OCI-M1 (cell line): ENCODE measurements at places on chromosomes 16 and 17.
A peak's percentile ranks its signal among the peaks of the same experiment; 100 is the strongest.

DNA sequence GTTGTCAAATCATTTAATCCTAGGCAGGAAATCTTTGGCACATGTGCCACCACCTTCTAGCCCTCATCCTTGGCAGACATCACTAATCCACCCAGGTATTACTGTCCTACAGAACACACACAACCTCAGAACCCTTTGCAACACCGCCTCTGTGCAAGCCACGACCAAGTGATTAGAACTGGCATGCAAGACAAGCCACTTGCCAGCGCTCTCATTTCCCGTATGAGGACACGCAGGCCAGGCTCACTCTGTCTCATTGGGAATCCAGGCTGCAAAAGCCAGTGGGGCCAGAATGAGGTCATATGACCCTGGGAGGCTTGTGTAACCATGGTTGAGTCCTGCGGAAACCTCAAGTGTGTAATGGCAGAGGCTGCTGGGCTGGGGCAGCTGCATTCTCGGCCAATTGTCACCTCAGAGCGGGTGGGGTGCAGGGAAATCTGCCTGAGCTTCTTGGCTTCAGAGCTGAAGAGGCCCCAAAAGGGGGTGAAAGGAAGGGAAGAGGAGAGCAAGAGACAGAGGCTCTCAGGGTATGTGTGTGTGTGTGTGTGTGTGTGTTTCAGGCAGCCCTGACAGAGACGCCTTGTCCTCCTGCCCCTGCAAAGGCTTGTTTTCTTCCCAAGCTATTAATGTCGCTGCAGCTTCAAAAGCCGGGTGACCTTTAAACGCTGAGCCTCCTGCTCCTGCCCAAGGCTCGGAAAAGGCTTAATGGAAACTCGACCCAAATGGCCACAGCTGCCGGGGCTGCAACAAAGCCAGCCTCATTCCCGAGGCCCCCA lies 43.2 kb upstream of the MRPS23 start:
- peak; percentile 42 for DNase-seq

DNA sequence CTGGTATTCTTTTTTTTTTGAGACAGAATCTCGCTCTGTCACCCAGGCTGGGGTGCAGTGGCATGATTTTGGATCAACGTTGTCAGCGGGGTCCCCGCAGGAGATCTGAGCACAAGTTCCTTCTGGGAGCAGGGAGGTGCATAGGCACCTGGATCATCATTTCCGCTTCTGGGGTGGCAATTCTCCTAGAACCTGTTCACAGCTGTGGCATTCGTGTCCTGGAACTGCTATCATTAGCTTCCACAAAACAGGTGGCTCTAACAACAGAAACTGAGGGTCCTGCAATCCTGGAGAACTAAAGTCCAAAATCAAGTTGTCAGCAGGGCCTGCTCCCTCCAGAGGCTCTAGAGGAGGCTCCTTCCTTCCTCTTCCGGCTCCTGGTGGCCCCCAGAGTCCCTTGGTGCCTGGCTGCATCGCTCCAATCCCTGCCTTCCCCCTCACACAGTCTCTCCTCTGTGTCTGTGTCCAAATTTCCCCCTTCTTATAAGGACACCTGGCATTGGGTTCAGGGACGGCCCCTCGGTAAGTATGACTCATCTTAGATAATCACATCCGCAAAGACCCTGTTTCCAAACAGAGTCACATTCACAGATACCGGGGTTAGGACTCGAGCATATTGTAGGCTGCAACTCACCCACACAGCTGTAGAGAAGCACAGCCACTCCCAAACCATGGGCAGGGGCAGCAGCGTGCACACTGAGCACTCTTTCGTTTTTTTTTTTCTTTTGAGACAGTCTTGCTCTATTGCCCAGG lies 43.5 kb upstream of the KLHDC4 start:
- DNase-seq: peak; percentile 51

DNA sequence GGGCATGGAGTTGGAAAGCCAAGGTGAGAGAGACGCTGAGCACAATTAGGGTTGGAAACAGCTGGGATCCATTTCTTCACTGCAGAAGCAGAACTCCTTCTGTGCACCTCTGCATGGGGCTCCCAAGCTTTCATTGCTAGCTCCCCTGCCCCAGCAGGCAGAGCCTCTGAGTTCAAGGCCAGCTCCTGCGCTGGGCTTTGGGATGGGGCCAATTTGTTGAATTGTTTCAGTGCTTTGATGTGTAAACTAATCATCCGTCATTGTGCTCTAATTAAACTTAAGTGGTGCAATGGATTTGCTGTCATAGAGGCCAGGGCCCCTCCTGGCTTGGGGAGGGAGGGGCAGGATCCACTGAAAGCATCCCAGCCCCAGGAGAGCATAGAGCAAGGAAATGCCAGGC lies 13.5 kb upstream of the LYRM9 start:
- DNase-seq: no peak

GRCh38 chr16:58021661-58022551 lies 3.6 kb upstream of the MMP15 start:
- no peak for DNase-seq

GRCh38 chr16:81442220-81442915 lies 2.2 kb upstream of the CMIP start:
- DNase-seq: no peak

GRCh38 chr17:3542410-3543088 lies 15.1 kb downstream of the TRPV3 start:
- no peak for DNase-seq

DNA sequence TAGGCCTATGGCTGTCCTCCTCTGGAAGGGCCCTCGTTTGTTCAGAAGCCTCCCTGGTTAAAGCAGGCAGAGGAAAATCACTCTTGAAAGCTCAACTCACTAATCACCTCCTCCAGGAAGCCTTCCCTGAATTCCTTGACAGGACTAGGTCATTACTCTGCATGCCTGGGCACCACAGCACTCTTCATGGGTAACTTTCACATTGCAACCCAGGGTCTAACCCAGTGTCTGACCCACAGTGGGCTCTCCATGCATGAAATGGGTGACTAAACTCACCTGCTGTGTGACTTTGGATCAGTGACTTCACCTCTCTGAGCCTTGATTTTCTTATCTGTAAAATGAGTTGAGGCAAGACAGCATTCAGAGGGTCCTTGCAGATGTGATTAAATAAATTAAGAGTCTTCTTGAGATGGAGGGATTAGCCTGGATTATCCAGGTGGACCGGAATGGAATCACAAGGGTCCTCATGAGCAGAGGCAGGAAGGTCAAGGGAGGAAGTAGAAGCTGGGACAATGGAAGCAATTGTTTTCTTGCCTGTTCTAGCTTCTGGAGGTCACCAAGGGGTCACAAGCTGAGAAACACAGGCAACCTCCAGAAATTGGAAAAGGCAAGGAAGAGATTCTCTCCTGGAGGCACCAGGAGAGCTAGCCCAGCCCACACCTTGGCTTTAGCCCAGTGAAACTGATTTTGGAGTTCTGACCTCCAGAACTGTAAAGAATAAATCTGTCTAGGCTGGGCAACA lies 3.8 kb upstream of the RAI1 start:
- no peak for DNase-seq

DNA sequence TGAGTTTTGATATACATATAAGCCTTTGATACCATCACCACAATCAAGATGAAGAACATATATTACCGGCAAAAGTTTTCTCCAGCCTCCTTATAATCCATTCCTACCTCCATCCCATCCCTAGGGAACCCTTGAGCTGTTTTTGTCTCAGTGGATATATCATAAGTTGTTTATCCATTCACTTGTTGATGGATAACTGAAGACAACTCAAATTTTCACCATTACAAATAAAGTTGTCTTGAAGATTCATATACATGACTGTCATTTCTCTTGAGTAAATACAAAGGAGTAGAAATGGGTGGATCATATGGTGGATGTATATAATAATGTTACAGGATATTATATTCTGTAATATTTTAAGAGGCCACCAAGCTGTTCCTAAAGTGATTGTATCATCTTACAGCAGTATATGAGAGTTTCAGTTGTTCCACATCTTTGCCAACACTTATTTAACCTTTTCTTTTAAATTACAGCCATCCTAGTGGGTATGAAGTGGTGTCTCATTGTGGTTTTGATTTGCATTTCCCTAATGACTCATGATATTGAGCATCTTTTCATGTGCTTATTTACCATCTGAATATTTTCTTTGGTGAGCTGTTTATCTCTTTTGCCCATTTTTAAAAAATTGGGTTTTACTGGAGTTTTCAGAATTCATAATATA lies 17.4 kb downstream of the NF1 start:
- peak; percentile 14 for DNase-seq

DNA sequence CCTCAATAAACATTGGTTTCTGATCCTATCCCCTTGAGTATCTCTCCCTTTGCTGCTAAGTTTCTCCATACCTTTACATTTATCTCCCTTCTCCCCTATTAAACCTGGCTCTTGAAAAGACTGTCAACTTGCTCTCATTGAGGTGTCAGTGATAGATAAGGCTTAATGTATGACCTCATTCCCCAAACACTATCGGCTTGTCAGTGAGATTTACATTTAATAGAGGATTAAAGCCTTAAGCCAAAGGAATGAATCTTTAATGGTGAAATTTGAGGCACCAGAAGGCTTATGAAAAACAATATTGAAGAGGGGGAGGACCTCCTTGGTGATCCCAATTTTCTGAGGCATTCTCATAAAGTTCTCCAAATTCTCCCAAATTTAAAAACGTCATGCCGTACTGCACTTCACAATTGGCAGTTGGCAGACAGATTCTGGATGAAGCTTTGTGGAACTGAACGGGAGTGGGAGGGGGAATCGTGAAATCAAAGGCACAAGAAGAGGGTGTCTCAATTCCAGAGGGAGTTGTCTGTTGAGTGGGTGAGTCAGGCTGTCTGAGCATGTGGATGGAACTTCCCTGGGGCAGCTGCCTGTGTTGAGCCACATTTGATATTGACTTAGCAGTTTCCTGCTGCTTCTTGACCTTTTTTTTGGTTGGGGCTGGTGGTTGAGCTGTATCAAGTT lies 478.8 kb downstream of the NPIPA7 start:
- DNase-seq: no peak

DNA sequence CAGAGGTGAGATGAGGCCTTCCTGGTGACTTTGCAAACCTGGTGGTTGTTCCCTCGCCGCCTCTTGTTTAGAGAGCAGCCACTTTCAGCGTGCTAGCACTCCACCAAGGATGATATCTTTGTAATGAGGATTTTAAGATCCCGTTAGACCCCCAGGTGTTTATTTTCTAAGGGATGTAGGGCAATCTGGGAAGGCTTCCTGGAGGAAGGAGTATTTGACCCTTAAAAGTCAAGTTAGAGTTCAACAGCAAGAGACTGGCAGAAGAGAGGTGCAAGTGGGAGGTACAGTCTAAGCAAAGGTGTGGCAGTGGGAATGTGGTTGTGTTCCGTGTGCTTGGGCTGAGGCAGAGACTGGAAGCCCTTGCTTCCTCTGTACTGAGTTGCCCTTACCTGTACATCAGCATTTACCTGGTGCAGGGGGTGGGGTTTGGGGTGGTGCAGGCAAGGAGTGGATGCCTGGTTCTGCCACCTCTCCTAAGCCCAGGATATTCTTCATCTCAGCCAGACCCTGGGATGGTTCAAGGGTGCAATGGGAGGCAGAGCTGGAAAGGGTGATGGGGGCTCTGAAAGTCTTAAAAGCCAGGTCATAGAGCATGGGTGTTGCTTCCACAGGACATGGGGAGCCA lies 83.6 kb downstream of the SDR42E1 start:
- DNase-seq: no peak

DNA sequence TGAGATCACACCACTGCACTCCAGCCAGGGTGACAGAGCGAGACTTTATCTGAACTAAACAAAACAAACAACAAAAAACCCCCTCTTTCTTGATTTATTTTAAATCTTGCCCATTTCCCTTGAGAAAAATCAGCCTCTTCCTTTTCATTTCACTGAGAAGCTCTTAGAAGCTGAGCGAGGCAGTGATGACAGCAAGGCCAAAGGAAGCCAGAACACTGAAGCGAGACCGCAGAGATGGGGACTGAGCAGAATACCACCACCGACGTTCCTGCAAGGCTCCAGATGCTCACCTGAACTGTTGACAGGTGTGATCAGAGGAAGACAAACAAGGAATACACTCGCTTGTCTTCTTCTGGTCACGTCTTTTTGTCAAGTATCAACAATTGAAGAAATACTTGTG lies 30.5 kb upstream of the IRF8 start:
- DNase-seq: no peak

DNA sequence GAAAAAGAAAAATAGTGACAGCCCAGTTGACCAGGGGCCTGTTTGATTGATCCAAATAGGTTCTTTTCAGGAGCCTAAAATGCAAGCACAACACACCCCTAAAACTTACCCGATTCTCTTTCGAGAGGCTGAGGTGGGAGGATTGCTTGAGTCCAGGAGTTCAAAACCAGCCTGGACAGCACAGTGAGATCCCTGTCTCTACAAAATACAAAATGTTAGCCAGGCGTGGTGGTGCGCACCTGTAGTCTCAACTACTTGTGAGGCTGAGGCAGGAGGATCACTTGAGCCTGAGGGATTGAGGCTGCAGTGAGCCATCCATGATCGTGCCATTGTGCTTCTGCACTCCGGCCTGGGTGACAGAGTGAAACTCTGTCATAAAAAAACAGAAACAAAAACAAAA lies 1.5 kb upstream of the KIF19 start:
- DNase-seq: no peak

DNA sequence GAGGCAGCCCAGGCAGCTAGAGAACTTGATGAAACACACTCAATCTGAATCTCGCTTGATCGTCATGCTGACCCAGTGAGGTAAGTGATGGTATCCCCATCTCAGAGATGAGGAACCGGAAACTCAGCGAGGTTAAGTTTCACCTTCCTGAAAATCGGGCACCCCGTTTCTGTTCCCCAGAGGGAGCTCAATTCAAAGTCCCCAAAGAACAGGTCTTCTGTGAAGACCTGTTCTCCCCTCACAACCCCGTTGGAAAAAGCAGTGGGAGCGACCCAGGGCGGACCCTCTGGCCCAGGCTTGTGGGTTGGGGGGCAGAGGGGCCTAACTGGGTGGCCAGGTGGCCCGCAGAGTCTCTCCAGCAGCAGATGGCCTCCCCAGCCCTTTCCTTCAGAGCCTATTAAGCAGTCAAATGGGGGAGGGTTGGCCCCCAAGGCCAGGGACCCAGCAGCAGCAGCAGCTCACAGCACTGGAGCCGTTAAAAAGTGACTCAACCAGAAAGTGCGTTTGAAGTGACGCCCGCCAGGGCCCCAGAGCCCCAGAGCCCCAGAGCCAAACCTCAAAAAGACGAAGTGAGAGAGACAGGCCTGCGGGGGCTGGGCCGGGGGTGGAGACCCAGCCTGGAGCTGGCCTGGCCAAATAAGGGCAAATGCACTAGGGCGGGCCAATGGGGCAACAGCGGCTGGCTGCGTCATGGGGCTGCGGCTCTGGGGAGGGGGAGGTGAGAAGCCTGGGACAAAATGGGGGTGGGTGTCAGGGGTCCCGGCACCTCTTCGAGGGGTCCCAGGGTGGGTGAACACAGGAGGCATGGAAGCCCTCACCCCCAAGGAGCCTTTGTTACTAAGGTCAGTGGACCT lies 9.2 kb upstream of the TSPOAP1 start:
- DNase-seq: peak; percentile 97

DNA sequence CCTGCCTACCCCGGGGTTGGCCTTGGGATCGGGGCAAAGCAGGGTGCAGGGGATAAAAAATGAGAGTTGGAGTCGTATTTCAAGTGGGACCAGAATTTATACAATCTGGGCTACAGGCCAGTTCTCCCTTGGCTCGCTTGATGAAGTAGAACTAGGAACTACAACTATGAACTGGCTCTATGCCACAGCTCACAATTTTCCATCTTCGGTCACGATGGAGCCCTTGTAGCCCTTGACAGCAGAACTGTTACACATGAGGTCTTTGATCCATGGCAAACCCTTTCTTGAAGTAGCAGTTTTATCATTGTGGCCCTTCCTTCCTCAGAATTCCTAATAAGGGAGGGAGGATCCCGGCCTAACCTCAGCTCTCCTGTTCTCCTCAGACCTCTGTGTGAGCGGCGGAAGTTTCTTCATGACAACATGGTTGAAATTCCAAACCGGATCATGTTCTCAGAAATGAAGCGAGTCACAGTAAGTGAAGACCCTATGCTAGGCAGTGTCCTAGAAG lies 17.1 kb downstream of the LIG3 start:
- no peak for DNase-seq
